ENCODE measurements at places on chromosomes 5 and 9.

GRCh38 chr9:110334183-110334582 lies 3.5 kb downstream of the TXNDC8 start:
- no peak for ATAC-seq

- no peak for ATAC-seq
Measured at GRCh38 chr5:133930813-133931090, 37.7 kb downstream of the C5orf15 start.

- ATAC-seq, result no peak
Measured at GRCh38 chr9:73684601-73685000, 532.9 kb downstream of the ANXA1 start.

- no peak for ATAC-seq
Measured at GRCh38 chr9:107786561-107786960, 297.0 kb upstream of the KLF4 start.

- no peak for ATAC-seq
Measured at GRCh38 chr5:83911367-83911919, 190.8 kb upstream of the HAPLN1 start.

GRCh38 chr9:71886015-71886414 lies 25.0 kb downstream of the ABHD17B start:
- ATAC-seq, result peak; percentile 71

- peak; percentile 41 for ATAC-seq
Measured at GRCh38 chr9:27888661-27889295, 315.5 kb upstream of the C9orf72 start.

DNA sequence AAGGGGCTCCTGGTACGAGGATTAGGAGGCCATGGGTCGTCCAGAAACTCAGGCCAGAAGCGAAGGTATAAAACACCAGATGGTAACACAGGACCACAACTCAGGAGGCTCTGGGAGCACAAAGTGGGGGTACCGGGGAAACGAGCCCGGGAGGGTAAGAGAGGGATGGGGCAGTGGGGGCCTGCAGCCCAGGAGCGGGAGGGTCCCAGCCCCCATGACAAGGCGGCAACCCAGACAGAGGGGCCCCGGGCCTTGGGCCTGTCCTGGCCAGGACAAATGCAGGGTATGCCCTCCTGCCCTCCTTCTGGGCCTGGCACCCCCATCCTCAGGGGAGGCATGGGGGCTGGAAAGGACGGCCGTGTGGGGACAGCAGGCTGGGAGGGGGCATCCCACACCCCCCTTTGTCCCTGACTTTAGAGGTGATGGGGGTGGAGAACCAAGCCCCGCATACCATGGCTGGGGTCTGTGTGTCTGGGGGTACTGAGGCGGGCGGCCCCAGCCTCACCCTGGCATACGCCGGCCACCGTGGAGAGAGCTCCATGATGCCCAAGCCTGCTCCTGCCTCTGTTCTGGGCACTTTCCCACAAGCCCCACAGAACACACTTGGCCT lies 47.0 kb upstream of the EXOC3 start:
- no peak for ATAC-seq

GRCh38 chr5:155530046-155530445 lies 516.5 kb downstream of the KIF4B start:
- ATAC-seq, result no peak

DNA sequence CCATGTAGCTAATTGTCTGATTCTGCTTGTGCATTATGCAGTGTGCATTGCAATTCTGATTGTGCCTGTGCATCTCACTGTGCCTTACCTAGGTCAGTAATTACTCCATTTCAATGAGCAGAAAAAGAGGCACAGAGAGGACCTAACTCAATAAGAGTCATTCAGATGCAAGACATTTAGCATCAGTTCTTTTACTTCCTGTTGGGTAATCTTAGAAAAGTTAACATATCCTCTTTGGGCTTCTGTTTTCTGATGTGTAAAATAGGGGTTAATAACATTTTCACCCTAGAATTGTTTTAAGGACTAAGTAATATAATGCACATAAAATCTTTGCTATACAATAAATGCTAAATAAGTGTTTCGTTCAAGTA lies 7.0 kb upstream of the DCTN4 start:
- ATAC-seq, result no peak

DNA sequence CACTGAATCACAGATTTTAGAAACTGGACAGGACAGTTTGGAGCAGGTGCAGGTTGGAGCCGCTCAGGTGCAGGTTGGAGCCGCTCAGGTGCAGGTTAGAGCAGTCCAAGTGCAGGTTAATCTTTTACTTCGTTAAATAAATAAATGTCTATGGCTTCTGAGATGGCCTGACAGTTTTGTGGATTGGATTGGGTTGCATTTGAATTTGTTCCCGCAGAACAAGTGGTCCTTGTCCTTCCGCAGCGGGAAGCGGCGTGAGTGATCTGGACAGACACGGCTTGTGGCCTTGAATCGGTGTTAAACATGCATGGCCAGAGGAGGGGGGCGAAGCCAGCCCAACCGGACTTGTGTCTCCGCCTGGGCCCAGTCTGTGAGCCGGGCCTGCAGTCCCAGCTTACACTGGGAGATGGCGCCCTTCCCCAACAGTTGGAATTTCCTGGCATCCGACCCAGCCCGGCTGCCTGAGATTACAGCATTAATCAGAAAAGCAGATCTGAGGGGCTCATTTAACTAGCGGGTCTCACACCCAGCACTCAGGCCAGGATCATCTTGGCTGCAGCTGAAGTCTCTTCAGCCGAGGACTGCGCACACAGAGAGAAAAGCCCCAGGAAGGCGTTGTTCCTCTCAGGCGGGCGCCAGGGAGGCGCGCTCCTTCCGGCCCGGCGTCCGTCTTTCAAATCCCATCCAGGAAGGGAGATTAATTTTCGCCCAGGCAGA lies 1.5 kb upstream of the OLFM1 start:
- ATAC-seq, result no peak

DNA sequence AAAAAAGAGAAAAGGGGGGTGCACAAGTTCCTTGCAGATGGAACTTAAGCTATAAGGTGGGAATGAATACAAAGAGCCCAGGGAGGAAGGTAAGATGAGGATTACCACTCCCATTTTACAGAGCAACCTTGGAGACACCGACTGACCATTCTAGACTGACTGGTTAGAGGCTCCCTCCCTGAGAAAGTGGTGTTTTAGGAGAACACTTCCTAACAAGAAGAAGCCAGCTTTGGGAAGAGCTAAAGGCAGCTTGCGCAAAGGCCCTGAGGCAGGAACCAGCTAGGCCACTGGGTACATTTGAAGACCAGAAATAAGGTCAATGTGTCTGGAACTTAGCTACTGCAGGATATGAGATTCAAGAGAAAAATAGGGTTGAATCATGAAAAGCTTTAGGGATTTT lies 38.6 kb downstream of the SPARC start:
- no peak for ATAC-seq

DNA sequence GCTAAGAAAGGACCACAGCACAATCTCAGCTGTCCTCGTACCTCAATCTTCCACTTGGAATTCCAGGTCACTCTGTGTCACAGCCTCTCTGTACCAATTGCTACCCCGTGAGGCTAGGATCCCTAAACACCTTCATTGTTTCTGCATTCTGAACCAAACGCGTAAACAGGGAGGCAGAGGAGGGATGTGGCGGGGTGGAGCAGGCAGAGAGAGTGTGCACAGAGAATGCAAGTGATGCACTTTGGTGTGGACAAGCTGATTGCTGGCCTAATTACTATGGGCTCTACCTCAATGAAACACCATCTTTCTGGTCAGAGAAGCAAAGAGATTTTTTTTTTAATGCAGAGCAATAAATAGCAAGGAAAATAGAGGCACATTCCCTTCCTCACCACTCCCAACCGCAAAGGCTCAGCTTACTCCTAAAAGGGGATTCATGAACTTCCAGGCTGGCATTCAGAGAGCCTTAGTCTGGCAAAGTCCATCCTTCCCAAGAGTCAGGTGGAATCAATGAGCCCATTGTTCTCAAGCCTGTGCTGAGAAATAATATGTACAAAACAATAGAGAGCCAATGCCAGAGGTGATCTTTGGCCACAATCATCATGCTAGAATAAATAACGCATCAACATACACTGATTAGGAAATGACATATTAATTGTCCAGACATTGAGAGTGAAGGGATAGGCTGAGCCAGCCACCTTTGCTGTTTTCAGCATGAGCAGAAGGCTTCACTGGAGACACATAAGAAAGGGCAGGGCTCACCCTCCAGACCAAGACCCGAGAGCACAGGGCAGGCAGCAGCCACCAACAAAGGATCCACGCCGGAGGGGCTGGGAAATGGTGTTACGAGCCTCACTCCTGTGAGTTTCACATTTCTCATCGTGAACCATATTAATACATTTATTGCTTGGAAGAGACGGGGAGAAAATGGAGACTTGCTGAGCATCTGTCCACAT lies 278.8 kb downstream of the ENC1 start:
- ATAC-seq, result no peak

Measured in activated CD4-positive, CD25-positive, alpha-beta regulatory T cell treated with anti-CD3 and anti-CD28 coated beads, Interleukin-2, amount 50 U/mL, for 24 hours (primary cell).